SJCRH30 (cell line): ENCODE measurements at places on chromosomes 7 and 10. TPM values are rescaled to one million over a fixed set of nuclear protein-coding genes. Genes with fewer than 3 reads are reported as not detected.
A peak's percentile ranks its signal among the peaks of the same experiment; 100 is the strongest.

- no peaks in the 10 kb centered on the region for H3K36me3 ChIP-seq
- H3K4me3 ChIP-seq = no peak overlapping the region
- H3K27ac ChIP-seq = no peak overlapping the region; the same call in 1 of the 2 replicates
- H3K4me1 ChIP-seq = peaks cover 8% of the 10 kb centered on the region
- no peaks in the 10 kb centered on the region for H3K27me3 ChIP-seq
- peak; percentile 27 for DNase-seq
Measured at GRCh38 chr7:152521420-152522337, 85.9 kb upstream of the KMT2C start.

DNA sequence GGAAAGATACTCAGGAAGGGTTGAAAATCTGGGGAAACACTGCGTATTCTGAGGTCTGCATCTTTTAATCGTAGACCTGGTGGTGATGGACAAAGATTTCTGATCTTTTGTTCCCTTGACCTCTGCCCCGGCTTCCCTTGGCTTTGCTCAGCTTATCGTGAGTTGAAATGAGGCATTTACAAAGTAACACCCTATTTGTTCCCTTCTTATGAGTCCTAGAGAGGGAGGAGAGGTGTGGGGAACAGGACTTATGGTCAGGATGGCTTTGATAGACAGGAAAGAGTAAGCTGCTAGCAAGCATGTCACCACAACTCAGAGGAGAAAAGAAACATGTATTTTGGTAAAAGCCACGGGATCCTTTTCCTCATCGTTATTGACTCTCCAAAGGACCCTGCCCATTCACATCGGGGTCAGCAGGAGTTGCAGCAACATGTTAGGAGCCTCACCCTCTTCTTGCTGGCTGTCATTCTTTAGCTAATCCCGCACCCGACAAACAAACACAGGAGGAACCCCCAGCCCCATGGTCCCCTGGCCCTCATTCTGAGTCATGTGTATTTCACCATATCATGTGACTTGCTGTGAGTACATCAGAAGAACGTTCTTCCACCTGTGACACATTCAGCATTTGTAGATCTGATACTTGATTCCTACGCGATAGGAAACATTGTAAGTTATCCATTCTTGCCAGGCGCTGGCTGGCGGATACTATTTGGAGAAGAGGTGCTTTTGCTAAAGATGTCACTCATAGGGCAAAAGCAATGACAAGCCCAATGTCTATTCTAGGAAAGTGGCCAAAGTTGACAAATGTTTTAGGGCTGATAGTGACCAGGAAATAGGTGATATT is 170.1 kb downstream of the RTKN2 start:
- H3K27ac ChIP-seq = no peak overlapping the region
- no peak for DNase-seq
- no peaks in the 10 kb centered on the region for H3K36me3 ChIP-seq
- H3K4me1 ChIP-seq = peaks cover 13% of the 10 kb centered on the region
- H3K27me3 ChIP-seq = no peaks in the 10 kb centered on the region

The BMPR1A gene
- total RNA-seq = 28.7 and 36.3 TPM in 2 replicates

- no peaks in the 10 kb centered on the region for H3K36me3 ChIP-seq
- H3K4me1 ChIP-seq = no peaks in the 10 kb centered on the region
- H3K27ac ChIP-seq = no peak overlapping the region
- no peaks in the 10 kb centered on the region for H3K27me3 ChIP-seq
- no peak for DNase-seq
Measured at GRCh38 chr10:47222461-47222860, 77.5 kb upstream of the GDF10 start.

GRCh38 chr7:30303312-30304039 is 19.1 kb downstream of the ZNRF2 start:
- no peak overlapping the region for H3K27ac ChIP-seq
- no peaks in the 10 kb centered on the region for H3K27me3 ChIP-seq
- H3K4me1 ChIP-seq = peaks cover 4% of the 10 kb centered on the region; the same call in 1 of the 2 replicates
- no peaks in the 10 kb centered on the region for H3K36me3 ChIP-seq
- no peak for DNase-seq

- peaks cover 43% of the 10 kb centered on the region for H3K4me1 ChIP-seq
- no peak for DNase-seq
- no peaks in the 10 kb centered on the region for H3K36me3 ChIP-seq
- no peaks in the 10 kb centered on the region for H3K27me3 ChIP-seq
Measured at GRCh38 chr7:81231301-81231838, 312.5 kb upstream of the SEMA3C start.

- no peak overlapping the region for H3K27ac ChIP-seq
- no peak for DNase-seq
Measured at GRCh38 chr7:105678811-105679495, 97.7 kb upstream of the EFCAB10 start.
